ENCODE measurements at places on chromosomes 11 and 22.
A peak's percentile ranks its signal among the peaks of the same experiment; 100 is the strongest.

GRCh38 chr11:104872393-104872792 lies 25.9 kb downstream of the CASP12 start:
- no peak for DNase-seq

GRCh38 chr11:62702246-62702645 lies 5.0 kb downstream of the BSCL2 start:
- DNase-seq = no peak

- no peak for DNase-seq
Observed at GRCh38 chr22:45452565-45453379, 39.3 kb downstream of the RIBC2 start.

GRCh38 chr11:83692675-83693074 lies 406.5 kb upstream of the CCDC90B start:
- DNase-seq = no peak

DNA sequence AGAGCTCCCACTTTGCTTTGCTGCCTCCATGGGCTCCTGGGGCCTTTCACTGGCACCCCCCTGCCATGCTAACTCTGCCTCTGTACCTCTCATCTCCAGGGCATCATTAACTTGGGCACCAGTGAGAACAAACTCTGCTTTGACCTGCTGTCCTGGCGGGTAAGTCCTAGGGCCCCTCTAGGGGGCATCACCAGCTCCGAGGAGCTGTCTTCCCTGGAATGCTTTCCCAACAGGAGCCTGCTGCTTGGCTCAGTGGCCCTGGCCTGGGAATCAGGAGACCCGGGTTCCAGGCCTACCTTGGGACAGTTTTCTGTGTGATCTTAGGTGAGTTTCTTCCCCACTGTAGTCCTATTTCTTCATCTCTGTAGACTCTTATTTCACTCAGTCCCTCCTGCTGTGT lies 5.1 kb downstream of the ACCS start:
- no peak for DNase-seq

- DNase-seq = no peak
Observed at GRCh38 chr11:35779409-35779808, 116.8 kb downstream of the TRIM44 start.

GRCh38 chr11:9263840-9264315 lies 1.3 kb downstream of the DENND5A start:
- DNase-seq = peak; percentile 27

- peak; percentile 80 for DNase-seq
Observed at GRCh38 chr22:43000441-43001175, 14.3 kb downstream of the PACSIN2 start.

DNA sequence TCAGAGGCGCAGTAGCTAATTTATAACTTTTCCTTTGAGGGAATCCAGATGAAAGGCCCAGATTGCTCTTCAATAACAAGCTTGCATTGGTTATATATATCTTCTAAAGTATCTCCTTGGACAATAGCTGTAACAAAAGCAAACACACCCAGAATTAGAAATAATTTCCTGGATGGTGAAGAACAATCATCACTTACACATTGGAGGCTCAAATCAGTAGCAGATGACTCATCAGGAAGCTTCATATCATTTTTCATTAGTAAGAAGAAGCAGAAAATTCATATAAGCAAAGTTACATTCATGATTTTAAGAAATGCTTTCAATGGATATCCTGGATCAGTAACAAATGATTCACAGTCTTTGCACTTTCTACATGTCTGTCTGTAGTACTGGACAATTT lies 173.6 kb upstream of the CCDC90B start:
- DNase-seq = no peak

- no peak for DNase-seq
Observed at GRCh38 chr11:93432247-93432646, 101.7 kb downstream of the DEUP1 start.

DNA sequence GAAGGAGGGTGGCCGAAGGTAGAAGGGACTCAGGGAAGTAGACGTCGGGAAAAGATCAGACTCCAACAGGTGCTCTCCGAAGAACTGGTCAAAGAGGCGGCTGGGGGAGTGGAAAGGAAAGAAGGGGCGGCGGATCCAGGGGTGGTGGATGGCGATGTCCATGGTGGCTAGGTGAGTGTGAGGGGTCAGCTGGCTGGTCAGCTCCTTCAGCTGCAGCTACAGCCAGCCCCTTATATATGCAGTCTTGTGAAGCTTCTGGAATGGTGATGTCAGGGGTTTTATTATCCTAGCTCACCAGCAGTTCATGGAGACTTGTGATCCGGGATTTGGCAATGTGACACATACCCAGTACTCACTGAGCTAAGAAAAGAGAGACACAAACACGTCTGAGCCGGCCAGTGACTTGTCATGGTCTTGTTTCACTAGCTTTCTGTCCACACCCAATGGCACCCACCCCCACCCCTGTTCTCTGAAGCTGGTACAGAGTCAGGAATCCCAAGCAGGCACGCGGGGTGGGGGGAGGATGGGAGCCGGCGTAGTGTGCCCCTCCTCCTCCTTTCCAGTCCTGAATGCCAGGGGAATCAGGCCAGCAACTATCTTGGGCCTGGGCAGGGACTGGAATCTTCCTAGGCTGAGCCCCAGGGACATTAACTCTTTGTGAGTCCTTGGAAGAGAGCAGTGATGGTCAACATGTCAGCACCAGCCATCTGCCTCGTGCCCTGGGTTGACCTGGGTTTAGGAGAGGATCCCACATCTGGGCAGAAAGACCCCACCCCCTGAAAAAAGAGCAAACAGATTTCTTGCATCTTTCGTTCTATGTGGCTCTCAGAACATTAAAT lies at the start of gene CRYAB:
CRYAB (minus strand) TSS at position 208 of the 839 bp plus-strand sequence; CDS start at position 162, 46 bp downstream.
- peak; percentile 96 for DNase-seq

- DNase-seq = no peak
Observed at GRCh38 chr11:45768486-45768885, 36.5 kb upstream of the SLC35C1 start.

DNA sequence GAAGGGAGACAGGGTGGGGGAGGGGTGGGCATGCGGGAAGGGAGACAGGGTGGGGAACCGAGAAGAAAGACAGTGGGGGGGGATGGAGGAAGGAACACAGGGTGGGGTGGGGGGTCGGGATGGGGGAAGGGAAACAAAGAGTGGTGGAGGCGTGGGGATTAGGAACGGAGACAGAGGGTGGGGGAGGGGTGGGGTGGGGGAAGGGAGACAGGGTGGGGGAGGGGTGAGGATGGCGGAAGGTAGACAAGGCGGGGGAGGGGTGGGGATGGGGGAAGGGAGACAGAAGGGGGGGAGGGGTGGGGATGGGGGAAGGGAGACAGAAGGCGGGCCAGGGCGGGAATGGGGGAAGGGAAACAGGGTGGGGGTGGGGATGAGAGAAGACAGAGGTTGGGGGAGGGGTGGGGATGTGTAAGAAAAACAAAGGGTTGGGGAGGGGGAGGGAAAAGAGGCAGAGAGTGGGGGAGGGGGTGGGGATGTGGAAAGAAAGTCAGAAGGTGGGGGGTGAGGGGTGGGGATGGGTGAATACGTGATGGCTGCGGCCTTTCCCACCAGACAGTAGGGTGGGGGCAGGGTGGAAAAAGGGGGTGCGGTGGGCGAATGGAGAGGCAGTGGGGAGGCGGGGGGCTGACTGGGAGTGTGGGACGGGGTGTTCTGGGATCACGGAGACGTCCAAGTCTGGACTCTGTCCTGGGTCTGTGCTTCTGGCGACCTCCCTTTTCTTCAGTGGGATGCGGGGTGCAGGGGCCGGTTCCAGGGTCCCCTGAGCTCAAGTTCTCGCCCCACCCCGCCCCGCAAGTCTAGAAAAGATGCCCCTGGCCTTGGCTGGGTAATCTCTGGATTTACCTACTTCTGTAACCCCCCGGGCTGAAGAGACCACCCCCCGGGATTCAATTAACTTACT lies 744 bp downstream of the PRAME start:
- DNase-seq = no peak

DNA sequence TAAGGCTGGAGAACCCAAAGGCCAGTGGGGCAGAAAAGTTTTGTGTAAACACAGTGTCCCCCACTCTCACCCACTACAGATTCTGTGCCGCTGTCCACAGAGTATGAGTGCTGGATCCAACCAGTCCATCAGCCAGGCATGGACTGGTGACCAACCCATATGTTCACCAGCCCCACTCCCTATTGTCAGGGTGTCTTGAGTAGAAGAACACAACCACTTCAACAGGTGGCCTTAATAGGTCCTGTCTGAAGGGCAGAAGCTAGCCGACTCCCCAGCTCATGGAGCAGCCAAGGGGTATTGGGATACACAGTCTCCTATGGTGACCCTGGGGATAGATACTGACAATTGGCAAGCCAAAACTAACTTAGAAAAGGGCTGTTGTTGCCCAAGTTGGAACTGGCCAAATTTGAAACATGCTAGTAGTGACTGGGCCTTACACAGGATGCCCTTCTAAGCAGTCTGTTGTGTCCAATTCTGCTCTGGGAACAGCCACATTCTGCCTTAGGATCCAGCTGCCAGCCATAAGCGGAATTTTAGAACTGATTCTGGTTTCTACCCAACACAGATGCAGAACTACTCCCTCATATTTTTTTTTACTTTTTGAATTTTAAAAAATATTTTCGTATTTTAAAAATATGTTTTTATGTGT lies 19.8 kb upstream of the PGM2L1 start:
- no peak for DNase-seq

DNA sequence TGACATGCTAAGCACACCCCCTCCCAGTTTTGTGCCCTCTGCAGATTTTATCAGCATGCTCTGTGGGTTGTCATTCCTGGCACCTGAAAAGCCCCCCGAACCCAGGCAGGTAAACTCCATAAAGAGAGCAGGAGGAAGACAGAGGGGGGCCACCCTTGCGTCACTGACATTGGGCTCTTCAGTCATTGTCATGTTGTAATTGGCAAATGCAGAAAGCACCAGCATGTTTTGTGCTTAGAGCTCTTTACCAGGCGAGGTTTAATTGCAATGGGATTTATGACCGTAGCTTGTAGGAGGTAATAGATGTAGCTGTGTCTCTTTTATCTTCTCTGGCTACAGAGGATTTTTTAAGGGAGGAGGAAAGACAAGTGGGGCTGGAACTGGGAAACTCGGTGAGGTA lies 201.7 kb downstream of the GRIK4 start:
- DNase-seq = no peak

DNA sequence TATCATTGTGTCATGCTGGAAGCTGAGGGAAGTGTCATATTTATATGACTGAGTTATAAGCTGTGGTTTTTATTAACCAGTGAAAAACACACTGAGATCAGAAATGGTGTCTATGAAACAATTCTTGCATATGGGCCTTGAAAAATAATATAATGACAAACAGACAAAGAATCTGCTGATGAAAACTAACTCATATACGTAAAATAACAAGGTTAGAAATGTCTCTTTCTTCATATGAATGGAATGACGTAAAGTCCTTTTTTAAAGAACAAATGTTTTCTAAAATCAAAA lies 48.8 kb upstream of the PHF21B start:
- no peak for DNase-seq

DNA sequence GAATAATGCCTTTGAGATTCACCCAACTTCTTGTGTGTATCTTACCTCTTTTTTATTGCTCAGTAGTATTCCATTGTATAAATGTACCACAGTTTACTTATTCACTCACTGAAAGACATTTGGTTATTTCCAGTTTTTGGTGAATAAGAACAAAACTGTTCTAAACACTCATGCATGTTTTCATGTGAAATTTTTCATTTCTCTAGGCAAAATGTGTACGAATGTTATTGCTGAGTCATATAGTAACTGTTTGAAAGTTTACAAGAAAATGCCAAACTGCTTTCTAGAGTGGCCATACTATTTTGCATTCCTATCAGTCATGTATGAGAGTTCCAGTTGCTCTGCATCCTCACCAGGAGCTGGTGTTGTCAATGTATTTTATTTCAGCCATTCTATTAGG lies 8.8 kb upstream of the EMSY start:
- DNase-seq = no peak

GRCh38 chr11:111627591-111627990 lies 25.3 kb downstream of the SIK2 start:
- DNase-seq = no peak

DNA sequence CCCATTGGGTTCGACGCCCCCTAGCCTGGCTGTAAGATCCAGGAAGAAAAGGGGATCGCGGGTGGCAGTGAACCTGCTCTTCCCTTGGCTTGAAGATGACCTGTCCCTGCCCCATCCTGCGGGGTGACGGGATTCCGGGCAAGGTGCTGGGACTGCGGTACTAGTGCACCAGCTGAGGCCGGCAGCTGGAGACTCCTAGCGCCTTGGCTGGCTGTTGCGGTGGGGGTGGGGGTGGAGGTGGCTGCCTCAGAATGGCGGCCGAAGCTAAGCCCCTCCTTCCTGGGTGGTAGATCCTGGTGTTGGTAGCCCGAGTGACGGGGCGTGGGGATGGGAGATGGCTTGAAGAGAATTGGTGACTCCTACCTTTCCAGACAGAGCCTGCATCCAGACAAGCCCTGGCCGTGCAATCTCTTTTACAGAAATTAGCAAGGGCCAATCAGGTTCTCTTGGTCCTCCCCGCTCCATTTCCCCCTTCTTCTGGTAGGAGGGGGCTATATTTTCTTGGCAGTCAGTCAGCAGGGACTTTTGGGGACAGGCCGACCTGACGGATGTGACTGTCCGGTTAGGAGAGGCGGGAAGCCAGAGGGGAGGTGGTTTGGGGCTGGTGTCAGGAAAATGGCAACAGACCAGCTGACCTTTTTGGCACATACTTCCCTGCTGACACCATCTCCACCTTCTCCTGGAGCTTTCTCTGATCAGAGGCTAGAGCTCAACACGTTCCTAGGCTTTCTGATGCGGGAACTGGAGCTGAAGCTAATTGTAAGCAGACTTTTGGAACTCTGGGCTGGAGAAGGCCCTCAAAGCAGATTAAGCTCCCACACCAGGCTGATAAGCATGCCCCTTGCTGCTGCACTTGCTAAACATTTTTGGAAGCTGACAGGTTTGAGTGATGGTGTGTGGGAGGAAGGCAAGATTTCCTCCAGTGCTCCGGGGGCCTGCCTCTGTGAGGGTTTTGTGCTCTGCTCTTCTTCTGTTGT lies 2.0 kb downstream of the NAV2 start:
- peak; percentile 69 for DNase-seq

DNA sequence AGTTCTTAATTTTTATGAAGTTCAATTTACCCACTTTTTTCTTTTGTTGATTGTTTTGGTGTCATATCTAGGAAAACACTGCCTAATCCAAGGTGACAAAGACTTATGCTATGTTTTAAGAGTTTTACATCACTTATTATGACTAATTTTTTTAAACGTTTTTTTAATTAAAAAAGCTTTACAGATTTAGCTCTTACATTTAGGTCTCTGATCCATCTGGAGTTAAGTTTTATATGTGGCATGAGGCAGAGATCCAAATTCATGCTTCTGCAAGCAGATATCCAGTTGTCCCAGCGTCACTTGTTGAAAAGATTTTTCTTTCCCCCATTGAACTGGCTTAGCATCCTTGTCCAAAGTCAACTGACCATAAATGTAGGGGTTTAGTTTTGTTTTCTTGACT lies 72.6 kb downstream of the PACSIN2 start:
- DNase-seq = no peak

DNA sequence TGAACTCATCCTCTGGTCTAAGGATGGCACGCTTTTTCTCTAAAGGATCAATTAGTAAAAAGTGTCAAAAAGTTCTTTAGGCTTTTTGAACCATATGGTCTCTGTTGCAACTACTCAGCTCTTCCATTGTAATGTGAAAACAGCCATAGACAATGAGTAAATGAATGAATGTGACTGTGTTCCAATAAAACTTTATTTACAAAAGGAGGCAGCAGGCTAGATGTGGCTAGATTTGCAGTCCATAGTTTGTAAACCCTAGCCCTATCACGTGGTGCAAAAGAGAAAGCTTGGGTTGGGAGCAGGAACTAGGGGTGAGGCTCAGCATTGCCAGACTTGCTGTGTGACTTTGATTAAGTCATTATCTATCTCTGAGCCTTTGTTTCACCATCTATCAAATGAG lies 5.4 kb upstream of the NPAS4 start:
- DNase-seq = no peak
